ENCODE measurements at places on chromosomes 7 and 10.
A peak's percentile ranks its signal among the peaks of the same experiment; 100 is the strongest.

- DNase-seq, result peak; percentile 95
Measured at GRCh38 chr7:113636727-113637421, 281.9 kb downstream of the PPP1R3A start.

GRCh38 chr10:102731222-102731800 is 12.4 kb upstream of the WBP1L start:
- no peak for DNase-seq

DNA sequence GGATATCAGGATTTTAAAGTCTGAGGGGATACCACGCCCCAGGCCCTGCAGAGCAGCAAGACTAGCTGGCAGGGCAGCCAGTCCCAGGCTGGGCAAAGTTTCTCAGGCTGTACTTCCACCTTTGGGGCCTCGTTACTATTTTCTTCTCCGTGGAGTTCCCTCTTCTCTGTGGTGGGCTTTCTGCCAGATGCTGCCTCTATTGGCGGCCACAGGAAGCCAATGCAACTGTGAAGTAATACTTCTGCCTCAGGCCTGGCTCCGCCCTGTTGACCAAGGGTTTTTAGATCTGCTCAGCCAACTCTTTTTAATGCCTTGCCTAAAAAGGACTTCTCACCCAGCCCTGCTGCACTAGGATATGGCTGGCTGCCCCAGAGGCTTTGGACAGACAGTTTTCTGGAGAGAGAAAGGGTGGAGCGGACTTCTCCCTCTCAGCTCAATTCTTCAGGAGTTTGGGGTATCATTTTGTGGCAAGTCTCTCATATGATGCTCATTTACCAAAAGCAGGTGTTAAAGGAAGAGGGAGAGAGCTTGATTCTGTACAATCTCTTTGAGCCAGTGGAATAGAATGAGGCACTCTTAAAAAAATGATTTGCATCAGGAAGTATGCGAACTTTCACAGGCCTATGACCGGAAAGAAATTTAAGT is 67.4 kb downstream of the HHEX start:
- DNase-seq, result peak; percentile 82

DNA sequence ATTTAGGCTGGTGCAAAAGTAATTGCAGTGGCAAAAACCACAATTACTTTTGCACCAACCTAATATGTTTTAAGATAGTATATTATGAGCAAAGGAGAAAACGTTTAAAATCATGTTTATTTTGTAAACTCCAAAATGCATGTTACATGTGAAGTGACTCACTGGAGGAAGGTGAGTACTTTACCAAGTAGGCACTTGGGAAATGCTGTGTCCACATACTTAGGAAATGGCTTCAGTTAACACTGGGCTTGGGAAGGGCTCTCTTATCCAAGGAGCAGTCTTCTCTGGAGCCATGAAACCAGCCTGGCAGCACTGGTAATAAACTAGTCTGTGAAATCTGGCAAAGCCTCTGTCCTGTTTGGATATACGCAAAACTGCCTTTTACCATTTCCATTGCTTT is 4.4 kb downstream of the RPS24 start:
- DNase-seq, result peak; percentile 20

GRCh38 chr7:124754576-124755268 is 10.9 kb downstream of the GPR37 start:
- no peak for DNase-seq

GRCh38 chr7:46156086-46156485 is 235.0 kb upstream of the IGFBP3 start:
- no peak for DNase-seq

GRCh38 chr10:79273604-79274003 is 73.7 kb upstream of the PPIF start:
- DNase-seq, result no peak

DNA sequence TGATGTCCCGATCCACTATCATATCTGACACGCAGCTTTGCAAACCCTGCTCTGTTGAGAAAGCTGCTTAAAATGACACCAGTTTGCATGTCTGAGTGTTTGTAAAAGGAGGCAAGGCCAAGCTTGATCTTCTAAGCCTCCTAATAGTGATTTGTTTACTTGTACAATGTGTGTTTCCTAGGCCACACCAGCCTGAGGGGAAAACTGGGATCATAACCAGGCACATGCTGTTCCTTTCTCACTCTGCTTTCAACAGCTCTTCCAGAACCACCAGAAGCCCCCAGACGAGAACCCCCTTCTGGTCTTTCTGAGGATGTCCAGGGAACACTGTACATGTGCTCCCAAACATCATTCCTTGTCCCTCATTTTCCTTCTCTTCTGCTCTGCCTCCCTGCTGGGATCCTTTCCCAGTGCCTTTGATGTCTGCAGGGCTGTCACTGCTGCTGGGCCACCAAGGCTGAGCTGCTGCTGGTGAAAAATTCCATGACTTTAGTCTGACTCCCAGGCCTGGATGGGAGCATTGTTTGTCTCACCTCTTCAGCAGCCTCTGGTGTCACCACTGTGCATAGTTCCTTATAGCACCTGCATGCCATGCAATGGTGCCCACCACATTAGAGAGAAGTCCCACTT is 4.0 kb upstream of the LGI1 start:
- no peak for DNase-seq

GRCh38 chr10:11513727-11514126 is 97.7 kb downstream of the USP6NL start:
- DNase-seq, result no peak

- DNase-seq, result no peak
Measured at GRCh38 chr10:29287635-29288034, 1.2 kb upstream of the LYZL1 start.

GRCh38 chr7:65251851-65252620 is 121.6 kb upstream of the ZNF92 start:
- DNase-seq, result no peak

- DNase-seq, result no peak
Measured at GRCh38 chr7:8628656-8629055, 195.2 kb downstream of the NXPH1 start.

- DNase-seq, result no peak
Measured at GRCh38 chr10:5314840-5315239, 49.9 kb upstream of the UCN3 start.

DNA sequence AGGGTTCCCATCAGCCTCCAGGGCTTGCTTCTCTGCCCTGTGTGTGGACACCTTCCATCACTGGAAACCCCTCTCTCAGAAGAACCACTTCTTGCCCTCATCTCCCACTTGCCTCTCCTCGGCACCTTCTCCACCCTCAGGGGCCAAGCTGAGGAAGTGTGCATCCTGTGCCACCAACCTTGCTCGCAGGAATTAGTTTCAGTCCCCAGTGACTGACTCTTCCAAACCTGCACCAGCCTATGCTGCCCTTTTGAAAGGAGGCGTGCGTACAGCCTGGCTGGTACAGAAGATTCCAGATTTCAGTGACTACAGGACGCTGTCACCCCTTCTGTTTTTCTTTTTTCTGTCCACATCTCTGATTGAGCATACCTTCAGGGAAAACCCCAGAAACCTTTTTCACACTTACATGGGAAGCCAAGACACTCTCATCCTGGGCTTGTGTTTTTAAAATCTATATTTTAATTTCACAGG is 67.1 kb downstream of the IKZF1 start:
- no peak for DNase-seq

DNA sequence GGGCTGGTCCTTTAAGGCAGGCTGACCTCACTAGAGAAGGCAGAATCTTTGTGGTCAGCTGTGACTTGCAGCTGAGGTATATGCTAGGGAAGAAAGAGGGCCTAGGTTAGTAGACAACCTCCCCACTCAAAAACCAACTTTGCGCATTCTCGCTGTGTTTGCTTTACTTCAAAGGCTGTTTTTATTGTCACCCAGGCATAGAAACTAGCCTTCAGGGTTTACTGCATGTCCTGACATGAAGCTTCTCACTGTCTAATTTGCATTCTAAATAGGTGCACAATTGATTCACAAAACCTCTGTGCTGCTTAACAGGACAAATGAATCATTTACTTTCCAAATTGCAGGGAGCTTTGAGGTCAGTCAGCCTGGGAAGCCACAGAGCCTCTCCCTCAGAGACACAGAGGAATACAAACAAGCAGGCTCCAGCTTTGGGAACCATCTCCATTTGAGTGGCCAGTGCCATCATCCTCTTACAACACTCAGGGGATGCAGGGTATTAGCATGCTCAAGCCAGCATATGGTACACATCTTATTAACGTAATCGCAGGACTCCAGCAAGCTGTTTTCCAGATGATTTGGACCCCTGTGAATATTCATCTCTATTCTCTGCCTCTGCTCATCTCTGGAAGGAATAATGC is 596.4 kb upstream of the GHITM start:
- DNase-seq, result no peak

GRCh38 chr10:132306864-132307751 is 642 bp downstream of the STK32C start:
- DNase-seq, result no peak
